ENCODE measurements at places on chromosomes 5 and 9.
A peak's percentile ranks its signal among the peaks of the same experiment; 100 is the strongest.

DNA sequence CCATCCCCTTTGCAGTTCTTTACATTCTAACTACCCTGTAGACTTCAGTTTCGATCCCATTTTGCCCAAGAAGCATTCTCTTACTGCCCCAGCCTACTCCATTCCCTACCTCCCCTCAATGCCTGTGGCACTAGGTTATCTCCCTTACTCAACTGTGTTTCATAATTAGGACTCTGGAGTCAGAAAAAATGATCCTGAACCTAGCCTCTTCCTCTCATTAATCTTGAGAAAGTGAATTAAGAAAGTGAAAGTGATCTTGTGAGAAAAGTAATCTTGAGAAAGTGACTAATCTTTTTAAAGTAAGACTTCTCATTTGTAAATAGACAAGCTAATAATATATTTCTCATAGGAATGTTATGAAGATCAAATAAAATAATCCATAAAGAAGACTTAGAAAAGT is 444.0 kb upstream of the TRPC7 start:
- no peak for DNase-seq

GRCh38 chr5:79236362-79236969 is 535 bp downstream of the JMY start:
- no peak for DNase-seq

- DNase-seq: no peak
Observed at GRCh38 chr5:37954561-37954960, 114.7 kb upstream of the GDNF start.

DNA sequence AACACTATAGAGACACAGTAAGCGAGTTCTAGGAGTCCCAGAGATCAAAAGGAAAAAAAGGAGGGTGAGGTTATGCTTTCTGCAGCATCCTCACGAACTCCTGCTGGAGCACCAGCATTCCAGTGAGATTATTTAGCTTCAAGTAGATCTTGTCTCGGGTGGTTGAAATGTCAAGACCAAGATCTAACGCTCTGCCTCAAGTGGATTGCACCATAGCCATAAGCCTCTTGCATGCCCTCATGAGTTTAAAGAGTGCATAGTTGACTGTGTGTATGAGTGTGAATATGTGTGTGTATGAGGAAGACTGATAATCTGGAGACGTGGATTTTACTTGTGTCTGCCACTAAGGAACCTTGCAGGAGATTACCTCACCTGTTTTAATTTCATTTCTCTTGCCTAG is 335.3 kb upstream of the ADAMTSL1 start:
- no peak for DNase-seq

DNA sequence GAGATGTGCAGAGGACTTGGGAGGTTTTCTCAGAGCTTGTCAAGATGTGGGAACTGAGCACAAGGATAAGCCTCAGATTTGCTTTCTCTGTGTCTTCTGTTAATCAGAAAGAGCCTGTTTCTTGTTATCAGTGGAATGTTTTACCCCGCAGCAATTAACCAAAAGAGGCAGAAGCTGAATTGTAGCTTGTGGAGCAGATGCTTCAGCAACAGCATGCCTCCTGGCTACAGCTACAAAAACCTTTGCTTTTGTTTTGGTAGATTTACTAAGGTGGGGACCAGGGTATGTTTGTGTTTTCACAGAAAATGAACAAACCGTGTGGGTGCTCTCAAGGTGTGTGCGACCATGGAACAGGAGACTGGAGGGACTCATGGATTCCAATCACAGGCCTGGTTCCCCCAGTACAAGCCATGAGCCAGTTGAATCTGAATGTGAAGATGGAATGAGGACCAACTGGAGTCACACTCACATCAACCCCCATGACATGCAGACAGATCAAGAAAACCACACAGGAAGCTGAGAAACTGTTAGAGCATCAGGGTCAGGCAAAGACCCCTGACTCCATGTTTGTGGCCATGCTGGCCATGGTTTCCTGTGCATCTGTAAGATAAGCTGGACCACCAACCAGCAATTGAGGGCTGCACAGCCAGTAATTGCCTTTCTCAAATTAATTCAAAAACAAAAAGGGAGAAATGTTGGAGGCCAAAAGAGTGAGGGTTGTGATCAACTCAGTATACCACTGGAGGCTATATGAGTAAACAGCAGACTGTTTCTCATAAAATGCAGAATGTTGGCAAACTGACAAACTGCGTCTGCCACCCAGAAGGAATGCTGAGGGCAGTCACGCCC is 6.9 kb downstream of the UGT3A2 start:
- DNase-seq: no peak

GRCh38 chr9:98330831-98331230 is 75.4 kb upstream of the TBC1D2 start:
- peak; percentile 51 for DNase-seq

DNA sequence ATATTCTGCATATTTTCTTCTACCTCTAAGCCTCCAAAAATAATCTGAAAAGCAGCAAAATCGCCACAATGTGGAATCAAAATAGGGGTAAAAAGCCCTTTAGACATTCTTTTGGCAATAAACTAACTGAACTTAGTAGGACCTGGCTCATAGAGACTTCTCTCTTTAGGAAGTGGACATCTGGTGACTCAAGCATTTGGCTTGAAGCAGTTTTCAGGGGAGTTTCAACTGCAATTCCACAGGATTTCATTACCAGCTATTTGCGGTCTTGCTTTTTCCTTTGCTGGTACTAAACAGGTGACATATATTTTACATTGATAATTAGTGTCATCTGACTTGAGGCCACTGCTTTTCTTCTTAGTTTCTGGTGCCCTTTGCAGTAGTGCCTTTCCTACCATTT is 173.2 kb upstream of the FBN2 start:
- no peak for DNase-seq

DNA sequence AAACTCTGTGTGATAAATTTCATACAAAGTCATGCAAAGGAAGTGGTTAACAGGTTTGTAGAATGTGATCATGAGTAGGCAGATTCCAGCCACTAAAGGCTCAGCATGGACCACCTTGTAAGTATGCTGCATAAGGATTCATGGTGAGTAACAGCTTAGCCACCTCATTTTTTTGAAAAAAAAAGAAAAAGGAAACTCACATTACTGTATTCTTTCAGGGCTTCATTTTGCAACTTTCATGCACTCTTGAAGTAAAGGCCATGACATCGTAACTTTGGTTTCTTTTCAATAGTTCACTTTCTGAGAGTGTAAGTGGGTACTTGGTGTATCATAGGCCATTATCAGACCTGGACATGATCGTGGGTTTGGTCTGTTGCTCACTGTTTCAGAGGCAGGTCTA is 175.1 kb downstream of the PCSK1 start:
- no peak for DNase-seq

- no peak for DNase-seq
Observed at GRCh38 chr5:158943057-158943456, 156.7 kb downstream of the EBF1 start.

GRCh38 chr9:91761362-91761761 is 188.7 kb downstream of the ROR2 start:
- no peak for DNase-seq

- no peak for DNase-seq
Observed at GRCh38 chr9:31908158-31908890, 476.1 kb upstream of the ACO1 start.

GRCh38 chr5:129912601-129913255 is 8.5 kb downstream of the CHSY3 start:
- peak; percentile 48 for DNase-seq

- no peak for DNase-seq
Observed at GRCh38 chr5:102223542-102224477, 72.3 kb downstream of the SLCO4C1 start.

DNA sequence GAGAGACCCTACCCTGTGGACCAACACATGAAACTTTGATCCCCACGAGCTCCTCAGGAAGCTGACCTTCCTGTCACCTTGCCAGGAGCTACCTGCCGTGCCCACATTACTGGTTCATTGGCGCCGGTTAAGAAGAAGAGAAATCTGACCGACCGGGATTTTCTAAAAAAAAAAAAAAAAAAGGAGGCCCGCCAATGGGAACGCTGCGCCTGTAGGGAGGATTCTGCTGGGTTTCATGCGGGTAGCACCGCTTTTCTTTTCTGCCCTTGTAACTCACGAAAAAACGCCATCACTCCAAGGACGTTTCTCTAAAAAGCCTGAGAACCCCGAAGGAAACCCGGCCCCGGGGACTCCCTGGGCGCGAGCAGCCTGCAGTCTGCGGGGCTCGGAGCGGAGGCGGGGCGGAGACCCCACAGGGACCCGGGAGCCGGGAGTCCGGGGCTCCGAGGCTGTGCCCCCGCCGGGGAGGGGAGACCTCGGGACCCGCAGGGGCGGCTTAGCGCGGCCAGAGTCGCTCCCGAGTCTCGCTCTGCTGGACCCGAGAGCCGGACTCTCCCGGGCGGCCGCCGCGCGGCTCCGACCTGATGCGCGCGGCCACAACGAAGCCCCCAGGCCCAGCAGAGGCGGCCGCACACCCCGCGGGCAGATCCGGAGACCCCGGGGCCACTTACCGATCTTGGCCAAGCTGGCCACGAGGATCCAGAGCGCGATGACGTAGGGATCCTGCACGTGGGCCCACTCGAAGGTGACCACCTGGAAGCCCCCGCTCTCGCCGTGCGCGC is 617 bp downstream of the SLC9A3 start:
- DNase-seq: no peak

GRCh38 chr5:142509026-142509425 is 176.9 kb downstream of the FGF1 start:
- no peak for DNase-seq

DNA sequence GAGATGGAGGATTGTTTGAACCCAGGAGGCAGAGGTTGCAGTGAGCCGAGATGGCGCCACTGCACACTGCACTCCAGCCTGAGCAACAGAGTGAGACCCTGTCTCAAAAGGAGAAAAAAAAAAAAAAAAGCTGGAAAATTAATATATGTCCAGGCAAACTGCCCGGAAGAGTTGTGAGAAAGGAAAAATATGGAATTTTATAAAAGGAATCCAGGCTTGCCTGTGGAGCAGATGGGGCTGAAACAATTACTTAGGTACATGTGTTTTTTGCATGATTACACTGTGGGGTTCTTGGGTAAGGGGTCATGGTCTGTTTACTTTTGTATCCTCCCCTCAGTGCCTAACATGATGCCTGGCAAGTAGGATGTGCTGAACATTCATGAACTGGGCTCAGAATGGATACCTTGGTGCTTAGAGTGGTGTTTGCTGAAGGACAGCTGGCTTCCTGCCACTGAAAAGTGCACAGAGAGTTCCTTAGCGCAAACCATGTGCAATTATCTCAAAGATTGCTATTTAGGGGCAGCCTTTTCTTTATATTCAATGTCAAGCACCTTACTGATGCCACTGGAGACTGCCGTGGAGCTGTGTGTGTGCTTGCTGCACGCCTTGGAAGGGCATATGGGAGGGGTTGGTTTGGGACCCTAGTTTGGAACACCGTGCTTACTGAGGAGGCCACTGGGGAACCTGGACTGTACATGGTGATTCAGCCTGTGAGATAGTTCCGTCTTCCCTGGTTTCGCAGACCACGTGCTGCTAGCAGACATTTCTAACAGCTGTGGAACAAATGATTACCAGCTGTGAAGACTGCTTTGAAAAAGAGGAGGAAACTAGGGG is 78.4 kb downstream of the MAP1B start:
- DNase-seq: no peak

- no peak for DNase-seq
Observed at GRCh38 chr5:154516475-154516874, 38.4 kb upstream of the HAND1 start.

- DNase-seq: no peak
Observed at GRCh38 chr9:115398996-115399395, 281.0 kb upstream of the TNC start.

GRCh38 chr5:73625372-73625943 is 538 bp upstream of the ARHGEF28 start:
- DNase-seq: peak; percentile 31

- DNase-seq: peak; percentile 8
Observed at GRCh38 chr5:180241600-180241999, 32.6 kb upstream of the RASGEF1C start.

GRCh38 chr5:50406877-50407276 is 34.2 kb downstream of the EMB start:
- no peak for DNase-seq

GRCh38 chr5:87125766-87126165 is 141.9 kb upstream of the RASA1 start:
- DNase-seq: no peak

DNA sequence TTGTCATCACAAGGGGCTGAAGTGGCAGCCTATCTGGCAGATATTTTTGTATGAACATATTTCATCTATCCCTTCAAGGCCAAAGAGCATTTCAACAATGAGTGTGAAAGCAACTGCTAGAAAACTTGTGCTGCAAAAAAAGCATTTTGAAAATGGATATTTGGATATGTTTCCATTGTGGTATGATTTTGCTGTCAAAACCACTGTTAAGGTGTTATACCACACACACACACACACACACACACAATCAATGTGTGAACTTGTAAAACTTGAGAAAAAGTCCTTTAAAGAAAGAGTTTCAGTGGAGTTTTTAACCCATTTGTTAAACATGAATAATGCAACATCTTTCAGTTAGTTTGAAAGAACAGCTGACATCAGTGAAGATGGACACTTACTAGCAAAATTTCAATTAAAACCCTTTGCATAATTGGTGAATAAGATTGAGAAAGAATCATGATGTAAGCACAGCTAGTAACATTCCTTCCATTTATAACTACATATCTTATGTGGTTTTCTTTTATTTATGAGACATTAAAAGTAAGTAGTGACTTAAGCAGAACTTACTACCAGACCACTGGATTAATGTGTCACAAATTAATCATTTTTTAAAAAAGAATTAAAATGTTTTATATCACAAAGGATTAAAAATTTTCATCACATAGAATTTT is 182.6 kb upstream of the GNA14 start:
- DNase-seq: no peak

GRCh38 chr9:130872912-130873503 is 23.6 kb downstream of the QRFP start:
- DNase-seq: peak; percentile 79

- peak; percentile 33 for DNase-seq
Observed at GRCh38 chr5:109743770-109744212, 54.1 kb downstream of the MAN2A1 start.

DNA sequence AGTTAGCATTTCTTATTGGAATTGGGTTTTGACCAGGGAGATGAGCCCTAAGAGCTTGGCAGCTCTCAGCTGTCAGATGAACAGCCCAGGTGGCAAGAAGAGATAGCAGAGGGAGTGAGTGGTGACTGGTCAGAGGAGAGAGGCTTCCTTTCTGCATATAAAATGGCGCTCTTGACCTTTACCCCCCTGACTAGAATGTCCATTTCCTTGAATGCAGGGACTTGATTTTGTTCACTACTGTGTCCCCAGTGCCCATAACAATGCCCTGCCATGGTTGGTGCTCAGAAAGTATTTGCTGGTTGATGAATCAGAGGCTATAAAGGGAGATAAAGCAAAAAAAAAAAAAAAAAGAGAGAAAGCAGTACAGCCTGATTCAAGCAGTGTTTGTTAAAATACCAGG is 7.2 kb downstream of the CHMP5 start:
- DNase-seq: no peak

DNA sequence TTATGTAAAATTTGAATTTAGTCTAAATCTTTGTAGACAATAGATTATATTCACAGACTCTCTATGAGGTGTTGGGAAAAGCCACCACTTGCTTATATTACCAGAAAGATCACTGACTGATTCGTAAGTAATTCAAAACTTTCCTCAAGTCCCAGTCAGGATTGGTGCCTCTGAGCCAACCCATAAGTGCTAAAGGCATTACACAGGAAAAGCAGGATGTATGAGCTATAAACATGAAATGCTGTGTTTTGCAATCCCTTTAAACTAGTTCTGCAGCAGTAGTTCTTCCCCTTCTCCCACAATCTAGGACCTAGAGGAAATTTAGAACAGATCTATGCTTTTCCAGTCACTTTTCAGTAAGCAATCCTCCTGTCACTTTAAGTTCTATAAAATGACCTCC is 48.0 kb downstream of the SHLD3 start:
- no peak for DNase-seq
